ENCODE measurements at places on chromosomes 12 and 14. TPM values are rescaled to one million over a fixed set of nuclear protein-coding genes. Genes with fewer than 3 reads are reported as not detected.

DNA sequence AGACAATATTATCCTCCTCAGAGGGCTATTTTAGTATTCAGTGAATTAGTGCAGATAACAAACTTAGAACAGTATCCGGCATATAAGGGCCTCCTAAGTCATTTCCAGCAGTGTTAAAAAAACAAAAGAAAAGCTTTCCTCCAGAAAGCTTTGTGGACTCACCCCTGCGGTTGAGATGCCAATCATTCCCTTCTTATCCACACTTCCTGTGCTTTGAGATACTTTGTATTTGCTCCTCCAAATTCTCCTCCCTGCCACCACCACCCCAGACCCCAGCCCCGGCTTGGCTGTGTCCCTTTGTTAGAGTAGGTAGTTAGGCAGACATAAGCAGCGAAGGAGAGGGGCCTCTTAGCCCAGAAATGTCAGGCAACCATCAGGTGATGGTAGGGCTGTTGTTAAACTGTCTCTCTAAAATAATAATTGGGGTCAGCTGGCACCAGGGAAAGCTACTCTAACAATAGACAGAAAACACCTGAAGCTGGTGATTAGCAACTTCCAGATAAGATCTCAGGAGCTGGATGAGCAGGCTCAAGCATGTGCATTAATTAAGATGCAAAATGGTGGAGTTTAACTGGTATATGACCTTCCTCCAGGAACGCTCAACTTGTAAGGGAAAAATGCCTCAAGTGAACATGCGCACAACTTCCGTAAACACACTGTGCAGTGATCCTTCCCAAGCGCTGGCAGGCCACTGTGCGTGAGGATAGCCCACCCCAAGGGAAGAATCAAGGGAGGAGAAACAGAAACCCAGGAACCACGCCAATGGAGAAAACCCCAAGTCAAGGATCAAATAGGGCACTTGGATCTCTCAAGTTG, 152.1 kb upstream of the EEA1 start:
- DNase-seq = no peak
- no peak overlapping the region for H3K27ac ChIP-seq
- H3K36me3 ChIP-seq = peaks cover 2% of the 10 kb centered on the region
- H3K4me1 ChIP-seq = no peaks in the 10 kb centered on the region
- H3K4me3 ChIP-seq = no peak overlapping the region
- H3K27me3 ChIP-seq = peaks cover 2% of the 10 kb centered on the region

Gene PRB2
- total RNA-seq = not detected

Gene ALG10
- total RNA-seq = 20.5 TPM

- H3K4me3 ChIP-seq = no peak overlapping the region
- no peak overlapping the region for H3K27ac ChIP-seq
- DNase-seq = no peak
- H3K4me1 ChIP-seq = no peaks in the 10 kb centered on the region
- H3K27me3 ChIP-seq = peaks cover 19% of the 10 kb centered on the region
Observed at GRCh38 chr12:107929436-107929835, 154.9 kb downstream of the ASCL4 start.

GRCh38 chr14:96165493-96166436, 38.9 kb upstream of the BDKRB2 start:
- H3K4me3 ChIP-seq = no peak overlapping the region
- no peaks in the 10 kb centered on the region for H3K4me1 ChIP-seq
- H3K36me3 ChIP-seq = no peaks in the 10 kb centered on the region
- H3K27ac ChIP-seq = no peak overlapping the region

GRCh38 chr14:99579120-99579836, 24.7 kb downstream of the CCDC85C start:
- no peak for DNase-seq
- no peak overlapping the region for H3K27ac ChIP-seq
- H3K36me3 ChIP-seq = no peaks in the 10 kb centered on the region
- no peaks in the 10 kb centered on the region for H3K27me3 ChIP-seq
- H3K4me3 ChIP-seq = no peak overlapping the region
- peaks cover 11% of the 10 kb centered on the region for H3K4me1 ChIP-seq

Gene LYZ
- total RNA-seq = 0.37 TPM

GRCh38 chr14:68140076-68140741, 320.6 kb downstream of the RAD51B start:
- no peaks in the 10 kb centered on the region for H3K27me3 ChIP-seq
- no peak overlapping the region for H3K27ac ChIP-seq

DNA sequence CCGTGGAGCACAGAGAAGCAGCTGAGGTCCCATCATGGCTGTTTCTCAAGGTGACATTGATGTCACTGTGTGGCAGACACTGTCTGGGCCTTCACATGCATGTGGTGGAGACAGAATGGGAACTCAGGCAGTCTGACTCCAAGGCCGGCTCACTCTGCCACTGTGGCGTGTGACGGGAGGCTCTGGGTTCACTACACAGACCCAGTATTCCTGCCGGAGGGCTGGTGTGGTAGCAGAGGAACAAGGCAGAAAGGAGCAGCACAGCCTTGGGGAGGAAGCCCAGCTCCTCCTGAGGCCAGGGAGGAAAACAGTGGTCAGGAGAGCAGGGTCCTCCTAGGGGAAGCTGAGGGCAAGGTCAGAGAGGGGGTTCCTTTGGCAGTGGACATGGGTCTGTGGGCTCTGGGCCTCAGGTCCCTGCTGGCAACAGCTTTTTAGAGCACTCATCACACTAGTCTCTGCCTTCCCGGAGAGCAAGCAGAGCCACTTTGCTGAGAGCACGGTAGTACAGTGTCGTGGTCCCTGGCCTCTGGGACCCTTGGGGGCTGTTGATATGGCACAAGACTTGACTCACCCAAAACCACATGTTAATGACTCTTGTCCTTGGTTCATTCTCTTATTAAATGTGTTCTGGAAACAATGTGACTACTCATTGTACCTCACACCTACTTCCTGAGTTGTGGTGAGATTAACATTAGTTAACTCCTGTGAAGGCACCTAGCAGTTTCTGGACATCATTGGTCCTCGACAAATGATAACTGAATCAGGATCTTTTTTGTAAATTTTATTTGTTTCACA, 21.3 kb downstream of the DCAF4 start:
- no peak overlapping the region for H3K4me3 ChIP-seq
- H3K4me1 ChIP-seq = peaks cover 9% of the 10 kb centered on the region
- no peak overlapping the region for H3K27ac ChIP-seq
- peaks cover 3% of the 10 kb centered on the region for H3K36me3 ChIP-seq

Gene ANKRD52
- 46.7 TPM for total RNA-seq

- peak overlapping the region; percentile 9 for H3K4me3 ChIP-seq
- no peak overlapping the region for H3K27ac ChIP-seq
- no peak for DNase-seq
- peaks cover 6% of the 10 kb centered on the region for H3K36me3 ChIP-seq
- peaks cover 14% of the 10 kb centered on the region for H3K27me3 ChIP-seq
- peaks cover 56% of the 10 kb centered on the region for H3K4me1 ChIP-seq
Observed at GRCh38 chr14:61174441-61174891, 106.7 kb downstream of the TMEM30B start.

Gene BTG1
- total RNA-seq = 258 TPM

Gene TAS2R10
- total RNA-seq = 0.63 TPM

DNA sequence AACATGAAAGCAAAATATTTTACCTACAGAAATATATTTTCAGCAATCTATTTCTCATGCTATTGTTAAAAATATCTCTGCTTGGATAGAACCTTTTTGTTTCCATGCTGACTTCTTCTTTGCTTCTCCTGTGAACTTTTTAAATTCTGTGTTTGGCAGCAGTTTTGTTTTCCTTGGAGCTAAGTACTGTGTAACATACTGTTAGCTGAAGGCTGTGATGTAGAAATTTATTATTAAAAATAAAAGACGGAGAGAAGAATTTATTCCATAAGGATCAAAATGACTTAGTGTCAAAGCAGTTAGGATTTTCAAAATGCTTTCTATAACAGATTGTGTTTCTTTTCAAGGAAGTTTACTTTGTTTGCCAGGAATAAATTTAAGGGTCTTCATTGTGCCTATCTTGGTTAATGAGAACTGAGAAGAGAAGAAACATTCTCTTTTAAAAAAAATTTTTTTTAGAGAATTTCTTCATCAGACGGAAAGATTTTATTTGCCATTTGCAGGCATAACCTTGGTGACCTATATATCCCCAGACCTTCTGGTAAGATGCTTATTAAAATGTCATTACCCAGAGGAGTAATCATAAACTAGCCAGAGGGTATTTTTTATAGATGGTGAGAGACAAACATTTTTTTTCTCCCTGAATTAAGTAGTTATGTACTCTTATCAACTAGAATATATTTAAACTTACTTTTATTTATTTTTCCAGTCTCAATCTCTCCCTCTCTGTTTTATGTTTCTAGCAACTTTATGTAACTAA, 147.1 kb upstream of the SLCO1C1 start:
- no peaks in the 10 kb centered on the region for H3K36me3 ChIP-seq
- no peak overlapping the region for H3K27ac ChIP-seq
- DNase-seq = no peak
- no peaks in the 10 kb centered on the region for H3K4me1 ChIP-seq
- no peak overlapping the region for H3K4me3 ChIP-seq

DNA sequence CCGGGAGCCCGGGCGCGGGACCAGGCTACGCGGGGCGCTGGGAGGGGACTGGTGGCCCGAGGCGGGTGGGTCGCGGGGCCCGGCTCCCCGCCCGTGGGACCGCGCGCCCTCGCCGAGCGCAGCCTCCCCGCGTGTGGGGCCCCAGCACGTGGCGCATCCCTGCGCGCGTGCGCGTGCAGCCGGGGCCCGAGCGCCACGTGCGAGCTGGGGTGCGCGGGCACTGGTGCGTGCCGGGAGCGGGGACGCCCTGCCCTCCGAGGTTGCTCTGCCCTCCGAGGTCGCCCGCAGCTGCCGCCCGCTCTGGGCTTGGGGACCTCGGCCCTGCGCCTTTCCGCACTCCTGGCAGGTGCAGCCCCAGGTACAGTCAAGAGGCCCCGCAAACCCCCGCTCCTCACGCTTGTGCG, 365 bp upstream of the CCDC88C start:
- H3K36me3 ChIP-seq = peaks cover 12% of the 10 kb centered on the region
- peaks cover 37% of the 10 kb centered on the region for H3K4me1 ChIP-seq
- H3K4me3 ChIP-seq = peak overlapping the region; percentile 79
- peak; percentile 71 for DNase-seq
- no peak overlapping the region for H3K27ac ChIP-seq

- H3K4me3 ChIP-seq = peak overlapping the region; percentile 92
- no peak overlapping the region for H3K27ac ChIP-seq
- H3K4me1 ChIP-seq = peaks cover 60% of the 10 kb centered on the region
Observed at GRCh38 chr12:52245259-52245961, 12.4 kb downstream of the KRT7 start.

- H3K36me3 ChIP-seq = no peaks in the 10 kb centered on the region
- peaks cover 75% of the 10 kb centered on the region for H3K27me3 ChIP-seq
- peak overlapping the region; percentile 89 for H3K4me3 ChIP-seq
- peaks cover 34% of the 10 kb centered on the region for H3K4me1 ChIP-seq
Observed at GRCh38 chr14:21070610-21071224, 613 bp downstream of the ARHGEF40 start.

Gene BDKRB2
- total RNA-seq = not detected

DNA sequence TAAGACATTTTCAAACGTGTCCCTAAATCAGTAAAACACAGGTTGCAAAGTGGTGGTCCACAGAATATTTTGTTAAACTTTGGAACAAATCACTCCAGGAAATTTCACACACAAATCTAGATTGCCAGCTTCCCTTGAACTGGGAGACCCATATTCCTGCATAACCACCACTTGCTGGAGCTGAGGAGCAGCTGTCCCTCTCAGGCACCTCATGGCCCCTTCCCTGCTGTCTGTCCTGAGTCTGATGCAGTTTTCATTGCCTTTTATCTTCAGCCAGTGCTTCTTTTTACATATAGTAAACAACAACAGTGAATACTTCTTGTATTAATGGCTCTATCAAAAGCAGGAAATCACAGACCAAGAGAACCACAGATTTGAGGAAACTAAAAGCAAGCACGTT, 289.3 kb downstream of the MED13L start:
- H3K27me3 ChIP-seq = no peaks in the 10 kb centered on the region
- no peak for DNase-seq
- H3K4me3 ChIP-seq = no peak overlapping the region

- H3K36me3 ChIP-seq = peaks cover 3% of the 10 kb centered on the region
- H3K27ac ChIP-seq = peak overlapping the region; percentile 83
- peaks cover 21% of the 10 kb centered on the region for H3K27me3 ChIP-seq
- no peak for DNase-seq
- peak overlapping the region; percentile 97 for H3K4me3 ChIP-seq
Observed at GRCh38 chr14:54567224-54567638, 303 bp downstream of the SAMD4A start.

DNA sequence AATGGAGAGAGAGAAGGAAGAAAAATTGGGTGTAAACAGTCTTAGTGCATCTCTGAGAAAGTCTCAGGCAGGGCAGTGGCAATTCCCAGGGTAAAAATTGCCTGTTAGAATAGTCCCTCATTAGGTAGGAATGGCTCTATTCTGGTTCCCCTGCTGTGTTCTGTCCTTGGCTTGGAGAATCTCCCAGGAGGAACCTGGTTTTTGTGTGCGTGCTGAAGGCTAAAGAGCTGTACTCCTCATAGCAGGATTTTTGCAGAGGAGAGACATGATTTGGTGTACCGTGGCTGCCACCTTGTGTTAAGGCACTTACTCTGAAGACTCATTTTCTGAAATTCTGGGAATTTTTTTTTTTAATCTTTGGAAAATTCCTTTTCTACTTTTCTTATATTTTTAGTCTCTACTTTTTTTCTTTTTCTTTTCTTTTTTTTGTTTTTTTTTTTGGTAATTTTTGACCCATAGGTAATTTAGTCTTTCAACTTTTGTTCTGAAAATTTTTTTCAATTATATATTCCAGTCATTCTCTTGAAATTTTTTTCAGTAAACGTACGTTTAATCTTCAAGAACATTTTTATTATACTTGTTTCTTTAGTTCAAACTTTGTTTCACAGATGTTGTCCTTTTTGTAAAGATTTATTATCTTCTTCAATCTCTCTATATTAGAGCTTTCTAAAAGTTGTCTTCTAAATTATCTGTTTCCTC, 63.8 kb downstream of the FBXO33 start:
- H3K27me3 ChIP-seq = no peaks in the 10 kb centered on the region
- H3K4me3 ChIP-seq = no peak overlapping the region
- H3K36me3 ChIP-seq = peaks cover 26% of the 10 kb centered on the region
- DNase-seq = peak; percentile 14
- no peaks in the 10 kb centered on the region for H3K4me1 ChIP-seq

- H3K36me3 ChIP-seq = no peaks in the 10 kb centered on the region
- no peak overlapping the region for H3K27ac ChIP-seq
- H3K4me3 ChIP-seq = no peak overlapping the region
- peaks cover 12% of the 10 kb centered on the region for H3K27me3 ChIP-seq
Observed at GRCh38 chr12:65313719-65314317, 35.3 kb downstream of the MSRB3 start.

DNA sequence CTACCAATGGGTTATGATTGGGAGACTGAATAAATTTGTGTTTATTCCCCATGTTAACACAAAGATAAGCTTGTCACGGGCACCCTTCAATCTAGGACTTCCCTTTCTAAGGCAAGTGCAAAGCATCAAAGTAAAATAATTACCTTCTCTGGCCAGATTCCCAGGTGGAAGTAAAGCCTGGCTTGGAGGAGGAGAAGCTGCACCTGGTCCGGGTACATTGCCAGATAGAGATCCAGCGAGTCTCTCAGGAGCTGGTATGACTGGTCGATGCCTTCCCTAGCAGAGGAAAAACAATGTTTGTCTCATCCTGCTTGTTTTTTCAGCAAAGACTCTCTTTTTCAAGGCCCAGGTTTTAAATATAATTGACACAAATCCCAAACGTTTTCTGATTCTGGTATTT, 24.9 kb downstream of the FBXO21 start:
- H3K4me1 ChIP-seq = no peaks in the 10 kb centered on the region
- no peak for DNase-seq
- no peaks in the 10 kb centered on the region for H3K27me3 ChIP-seq
- H3K36me3 ChIP-seq = peaks cover 13% of the 10 kb centered on the region

Gene UBC
- 1,002 TPM for total RNA-seq

Gene KRT77
- total RNA-seq = not detected

- H3K4me3 ChIP-seq = no peak overlapping the region
- DNase-seq = no peak
Observed at GRCh38 chr14:69244946-69245345, 15.0 kb upstream of the GALNT16 start.

Measured in activated T-cell treated with anti-CD3 and anti-CD28 coated beads, Interleukin-2, amount 50 U/mL, for 72 hours (primary cell).